ENCODE measurements at places on chromosomes 5 and 9.

GRCh38 chr9:118209343-118209742 lies 505.1 kb downstream of the TLR4 start:
- DNase-seq: no peak

DNA sequence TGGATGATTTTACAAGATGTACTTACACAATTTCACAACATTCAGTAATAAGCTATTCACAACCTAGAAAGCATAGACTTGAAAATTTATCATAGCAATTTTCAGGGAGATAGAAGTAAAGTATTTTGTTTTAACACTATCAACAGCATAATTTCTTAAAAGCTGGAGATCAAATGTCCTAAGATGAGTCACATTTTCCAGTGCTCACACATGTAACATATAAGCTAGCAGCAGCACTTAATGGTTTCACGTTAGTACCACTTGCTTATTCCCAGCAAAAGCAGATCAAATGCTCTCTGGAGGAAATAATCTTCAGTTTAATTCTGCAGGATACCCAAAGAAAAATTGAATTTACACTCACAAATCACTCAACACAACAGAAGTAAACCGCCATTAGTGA lies 6.5 kb downstream of the OR13C8 start:
- DNase-seq: no peak

- no peak for DNase-seq
These were observed 275.2 kb downstream of the AOPEP start for GRCh38 chr9:95001720-95002119.

GRCh38 chr5:135250671-135251070 lies 148.4 kb downstream of the MACROH2A1 start:
- no peak for DNase-seq

DNA sequence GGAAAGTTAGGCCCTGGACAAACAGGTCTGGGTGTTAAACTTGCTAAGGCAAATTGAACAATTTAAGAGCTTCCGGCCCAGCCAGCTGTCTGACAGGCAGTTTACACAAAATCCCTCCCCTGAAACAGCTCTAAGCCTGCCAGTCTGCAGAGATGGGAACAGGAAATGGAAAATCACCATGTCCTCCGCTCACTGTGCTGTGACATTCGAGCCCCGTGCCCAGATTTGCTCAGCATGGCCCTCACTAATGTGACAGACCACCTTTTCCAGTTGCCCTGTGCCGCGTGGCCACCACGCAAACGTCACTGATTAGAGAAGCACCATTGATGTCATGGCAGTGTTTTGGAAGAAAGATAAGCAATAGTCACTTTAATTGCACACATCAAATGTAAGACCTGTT lies 41.0 kb downstream of the CCNJL start:
- DNase-seq: no peak

GRCh38 chr9:128393970-128394369 lies 22.8 kb downstream of the URM1 start:
- DNase-seq: no peak
